ENCODE measurements at places on chromosomes 7 and 10.
A peak's percentile ranks its signal among the peaks of the same experiment; 100 is the strongest.

GRCh38 chr10:130882906-130883305 is 428.6 kb downstream of the TCERG1L start:
- DNase-seq = no peak

- DNase-seq = no peak
Observed at GRCh38 chr10:14014423-14014822, 316.3 kb downstream of the FRMD4A start.

- DNase-seq = no peak
Observed at GRCh38 chr10:132570265-132570664, 32.7 kb downstream of the INPP5A start.

DNA sequence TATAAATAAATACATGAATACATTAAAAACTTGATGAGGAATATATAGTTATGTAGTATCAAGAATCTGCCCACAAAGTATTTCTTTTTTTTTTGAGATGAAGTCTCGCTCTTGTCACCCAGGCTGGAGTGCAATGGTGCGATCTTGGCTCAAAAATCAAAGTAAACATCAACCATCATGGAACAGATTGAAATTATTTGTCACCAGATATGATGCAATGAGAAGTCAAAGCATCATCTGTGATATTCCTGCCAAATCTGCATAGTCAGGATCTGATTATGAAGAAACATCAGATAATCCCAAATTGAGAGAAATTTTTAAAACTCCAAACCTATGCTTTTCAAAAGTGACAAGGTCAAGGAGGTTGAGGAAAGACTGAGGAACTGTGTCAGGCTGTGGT is 5.1 kb upstream of the CYP2C18 start:
- DNase-seq = no peak

GRCh38 chr7:150439967-150440366 is 10.5 kb upstream of the GIMAP8 start:
- peak; percentile 2 for DNase-seq

- no peak for DNase-seq
Observed at GRCh38 chr7:29412912-29413311, 150.7 kb upstream of the PRR15 start.

- DNase-seq = no peak
Observed at GRCh38 chr7:18444826-18445225, 50.7 kb upstream of the HDAC9 start.

- DNase-seq = peak; percentile 41
Observed at GRCh38 chr10:13990392-13990805, 340.3 kb downstream of the FRMD4A start.

DNA sequence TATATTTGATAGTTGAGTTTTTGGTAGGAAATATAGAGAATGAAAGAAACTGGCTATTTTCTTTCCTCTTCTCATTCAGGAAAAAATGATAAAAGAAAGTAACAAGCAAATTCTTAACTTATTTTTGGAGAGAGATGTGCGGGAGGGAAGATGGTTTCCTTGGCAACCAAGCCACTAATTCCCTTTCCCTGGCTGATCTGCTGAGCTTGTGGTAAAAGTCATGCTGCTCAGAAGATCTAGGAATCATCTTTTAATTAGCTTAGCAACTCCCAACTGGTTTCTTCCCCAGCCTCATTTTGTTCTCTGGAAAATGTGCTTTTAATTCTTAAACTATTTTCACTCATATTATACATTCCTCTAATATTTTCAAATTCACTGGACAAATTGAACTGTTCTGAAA is 11.8 kb downstream of the UROS start:
- peak; percentile 59 for DNase-seq

GRCh38 chr10:85542936-85543730 is 823.5 kb downstream of the GRID1 start:
- no peak for DNase-seq

DNA sequence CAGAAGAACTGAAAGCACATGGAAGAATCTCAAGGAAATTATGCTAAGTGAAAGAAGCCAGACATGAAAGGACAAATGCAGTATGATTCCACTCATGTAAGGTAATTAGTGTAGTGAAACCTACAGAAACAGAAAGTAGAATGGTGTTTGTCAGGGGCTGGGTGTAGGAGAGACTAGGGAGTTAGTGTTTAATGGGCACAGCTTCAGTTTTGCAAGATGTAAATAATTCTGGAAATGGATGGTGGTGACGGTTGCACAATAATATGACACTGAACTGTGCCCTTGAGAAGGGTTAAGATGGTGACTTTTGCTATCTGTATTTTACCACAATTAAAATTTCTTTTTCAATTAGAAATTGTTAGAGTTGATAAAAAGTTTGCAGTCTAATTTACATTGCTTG is 157.3 kb upstream of the ADCY1 start:
- no peak for DNase-seq

DNA sequence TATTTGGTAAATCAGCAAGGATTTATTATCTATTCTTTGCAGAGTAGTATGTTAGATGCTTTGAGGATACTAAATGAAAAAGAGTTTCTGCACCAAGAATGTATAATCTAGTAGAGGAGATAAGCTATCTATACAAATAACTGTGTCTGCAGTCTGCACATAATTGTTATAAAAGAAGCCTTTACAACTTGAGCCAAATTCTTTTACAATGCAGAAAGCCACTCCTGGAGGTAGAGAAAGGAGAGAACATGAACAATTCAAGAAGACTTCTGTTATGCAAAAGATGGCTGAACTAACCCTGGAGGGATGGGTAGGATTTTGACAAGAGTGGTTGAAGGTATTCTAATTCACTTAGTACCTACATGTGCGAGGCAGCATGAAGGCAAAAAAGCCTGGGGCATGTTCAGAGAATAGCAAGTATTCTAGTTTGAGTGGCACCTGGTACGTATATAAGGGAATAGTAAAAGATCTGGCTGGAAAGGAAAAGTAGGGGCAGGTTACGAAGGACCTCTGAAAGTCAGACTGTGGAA is 251.1 kb upstream of the KAT6B start:
- no peak for DNase-seq

DNA sequence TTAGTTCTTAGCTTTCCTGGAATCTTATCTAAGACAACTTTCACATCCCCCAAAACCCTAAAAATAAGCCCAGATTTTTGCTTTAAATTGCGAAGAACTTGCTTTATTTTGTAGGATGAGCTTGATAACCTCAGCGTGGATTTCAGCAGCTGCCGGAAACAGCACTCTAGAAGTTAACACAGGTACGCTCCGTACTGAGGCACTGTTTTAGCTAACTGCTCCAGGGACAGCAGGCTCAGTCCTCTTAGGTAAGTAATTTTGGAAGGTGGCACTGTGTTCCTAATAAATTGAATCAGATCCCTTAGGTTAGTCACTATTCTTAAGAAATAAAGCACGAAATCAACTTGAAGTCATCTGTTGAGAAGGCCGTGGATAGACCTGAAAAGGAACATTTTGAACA is 2.2 kb upstream of the AUTS2 start:
- no peak for DNase-seq

DNA sequence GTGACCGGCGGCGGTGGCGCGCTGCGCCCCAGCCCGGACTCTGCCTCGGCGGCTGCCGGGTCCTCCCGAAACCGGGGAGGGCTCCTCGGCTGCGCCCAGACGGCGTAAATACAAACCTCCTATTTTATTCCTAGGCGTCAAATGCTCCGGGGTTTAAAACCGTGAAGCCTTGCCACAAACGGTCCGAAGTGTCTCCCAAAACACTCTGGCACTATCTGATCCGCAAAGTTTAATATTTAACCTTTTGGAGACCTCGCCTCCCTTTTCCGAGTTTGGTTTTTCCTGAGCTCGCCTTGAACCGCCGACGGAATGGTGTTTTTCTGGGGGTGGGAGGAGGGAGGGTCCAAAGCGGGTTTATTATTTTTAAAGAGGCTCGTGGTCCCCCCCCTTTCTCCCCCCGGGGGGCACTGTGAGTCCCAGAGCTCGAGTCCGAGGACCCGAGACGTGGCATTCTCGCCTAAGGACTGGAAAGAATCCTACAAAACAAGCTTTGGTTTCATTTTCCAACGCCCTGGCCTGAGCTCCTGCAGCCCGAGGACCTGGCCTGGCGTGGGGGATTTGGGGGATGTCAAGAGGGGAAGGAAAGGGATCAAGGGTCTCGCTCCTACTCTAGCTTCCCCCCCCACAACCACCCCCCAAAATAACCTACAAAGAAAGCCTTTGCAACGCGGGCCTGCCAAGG is 1.8 kb downstream of the TNRC18 start:
- DNase-seq = peak; percentile 85

GRCh38 chr10:97820096-97820704 is 29.4 kb upstream of the GOLGA7B start:
- DNase-seq = no peak

DNA sequence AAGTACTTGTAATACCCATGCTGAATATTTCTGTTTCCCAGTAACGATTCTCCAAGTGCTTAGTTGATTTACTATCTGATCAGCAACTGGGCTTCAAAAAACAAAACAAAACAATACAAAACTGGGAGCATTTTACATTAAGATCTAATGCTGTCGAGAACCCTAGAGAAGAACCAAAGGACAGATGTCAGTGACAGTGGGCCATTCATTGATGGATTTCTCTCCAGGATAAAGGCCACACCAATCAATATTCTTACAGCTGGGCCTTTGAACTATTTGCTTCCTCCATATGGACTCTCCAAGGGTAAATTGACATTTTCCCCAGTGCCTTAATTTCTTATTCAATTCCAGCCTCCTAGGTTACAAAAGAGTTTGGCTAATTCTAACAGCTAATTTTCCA is 217.5 kb downstream of the ADAM12 start:
- no peak for DNase-seq

DNA sequence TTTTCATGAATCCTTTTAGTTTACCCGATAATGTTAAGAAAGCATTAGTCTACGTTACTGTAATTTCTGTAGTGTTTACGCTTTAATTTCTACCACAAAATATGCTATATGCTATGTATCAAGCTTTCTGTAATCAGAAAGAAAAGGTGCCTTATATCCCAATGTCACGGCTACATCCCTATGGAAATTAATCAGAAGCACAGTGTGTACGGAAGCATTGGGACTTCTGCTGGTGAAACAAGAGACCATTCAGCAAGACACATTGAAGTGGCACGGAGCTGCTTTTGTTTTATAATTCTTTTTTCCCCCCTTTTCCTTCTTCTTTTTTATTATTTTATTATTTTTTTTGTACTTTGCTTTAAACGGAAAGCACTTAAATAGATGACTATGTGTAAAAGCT is 31.2 kb upstream of the SH2B2 start:
- DNase-seq = no peak

DNA sequence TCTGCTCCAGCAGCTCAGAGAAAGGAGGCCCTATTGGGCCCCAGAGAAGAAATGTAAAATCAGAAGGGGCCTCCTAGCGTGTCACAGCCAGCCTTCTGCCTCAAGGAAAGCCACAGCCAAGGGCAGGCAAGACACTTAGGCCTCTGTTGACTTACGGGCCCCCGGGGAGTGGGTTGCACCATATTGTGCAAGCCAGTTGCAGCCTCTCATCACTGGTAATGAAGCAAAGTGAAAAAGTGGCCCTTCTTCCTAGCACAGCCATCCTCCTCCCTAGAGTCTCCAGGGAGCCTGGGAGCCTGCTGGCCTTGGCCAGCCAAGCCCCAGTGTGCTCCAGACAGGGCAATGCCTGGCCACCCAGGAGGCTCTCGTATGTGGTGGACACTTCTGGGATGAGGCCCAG is 56.2 kb upstream of the GDF10 start:
- DNase-seq = no peak

DNA sequence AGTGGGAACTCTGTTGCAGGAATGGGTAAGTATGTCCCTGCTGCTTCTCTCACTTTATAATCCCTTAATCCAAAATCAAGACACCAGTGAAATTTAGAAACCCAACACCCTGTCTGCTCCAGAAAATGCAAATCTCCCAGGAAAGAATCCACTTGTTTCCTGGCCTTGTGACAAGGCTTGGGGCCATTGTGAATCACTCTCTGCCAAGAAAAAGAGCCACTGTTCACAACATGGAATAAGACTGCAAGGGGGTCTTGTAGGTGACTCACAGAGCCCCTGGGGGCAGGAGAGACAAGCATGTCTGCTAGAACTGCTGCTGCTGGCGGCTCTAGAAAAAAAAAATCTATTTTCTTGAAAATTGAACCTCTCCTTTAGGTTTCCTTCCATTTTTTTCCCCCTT is 191.2 kb downstream of the SORCS1 start:
- no peak for DNase-seq

DNA sequence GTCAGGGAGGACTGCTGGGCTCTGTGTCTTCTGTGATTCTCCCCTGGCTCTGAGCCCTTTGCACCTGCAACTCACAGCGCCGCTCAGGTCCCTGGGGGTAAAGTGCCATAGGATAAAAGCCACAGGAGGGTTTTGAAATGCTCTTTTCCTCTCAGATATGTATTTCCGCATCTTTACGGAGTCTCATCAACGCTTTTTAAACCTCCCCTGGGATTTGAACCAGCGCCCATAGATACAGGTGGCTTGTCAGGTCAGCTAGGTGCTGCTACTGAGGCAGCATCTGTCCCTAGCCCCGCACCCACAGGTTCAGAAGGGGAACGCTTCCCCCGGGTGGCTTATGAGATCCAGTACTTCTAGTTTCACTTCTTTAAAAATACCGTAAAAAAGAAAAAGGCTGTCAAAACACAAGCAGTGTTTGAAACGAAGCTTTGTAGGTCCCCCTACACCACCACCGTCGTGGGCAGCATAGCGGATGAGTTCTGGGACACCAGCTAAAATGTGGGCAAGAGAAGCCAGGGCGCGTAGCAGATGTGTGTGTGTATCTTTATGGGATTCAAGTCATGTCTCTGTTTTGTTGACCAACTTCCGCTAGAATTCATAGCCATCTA is 173.5 kb downstream of the CUX1 start:
- no peak for DNase-seq

- DNase-seq = no peak
Observed at GRCh38 chr10:102627291-102627735, 17.0 kb upstream of the TRIM8 start.

DNA sequence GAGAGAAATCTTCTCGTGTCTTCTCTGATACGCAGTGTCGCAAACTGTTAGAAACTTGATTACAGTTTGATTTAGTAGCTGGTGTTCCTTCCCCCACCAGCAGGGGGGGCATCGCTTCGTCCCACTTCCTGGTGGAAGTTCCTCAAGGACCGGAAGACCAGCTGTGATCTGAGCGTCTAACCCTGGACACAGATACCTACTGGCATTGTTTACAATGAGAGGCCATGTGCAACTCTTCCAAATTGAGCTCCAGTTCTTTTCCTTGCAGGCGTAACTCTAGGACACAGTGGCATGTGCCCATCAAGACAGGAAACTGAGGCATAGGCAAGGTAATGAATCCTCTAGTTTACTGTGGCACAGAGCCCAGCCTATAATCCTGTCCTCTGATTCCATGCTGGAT is 219.0 kb downstream of the CCDC3 start:
- DNase-seq = peak; percentile 32

DNA sequence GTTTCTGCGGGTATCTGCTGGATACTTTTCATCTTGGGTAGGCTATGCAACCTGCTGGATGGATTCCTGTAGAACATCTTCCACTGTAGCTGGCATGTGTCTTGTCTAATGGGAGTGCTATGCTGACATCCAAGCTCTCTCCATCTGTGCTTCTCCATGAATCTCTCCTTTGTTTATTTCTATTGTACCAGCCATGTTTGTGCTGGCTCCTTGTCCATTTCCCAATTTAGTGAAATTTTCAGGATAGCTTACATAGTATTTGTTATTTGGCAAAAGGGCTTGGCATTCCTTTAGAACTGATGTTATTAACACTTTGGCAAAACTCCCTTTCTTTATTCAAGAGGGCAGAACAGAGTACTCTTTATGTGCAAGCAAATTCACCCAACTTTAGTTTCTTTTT is 198.0 kb downstream of the CSTF2T start:
- DNase-seq = no peak
